Fibroblast of pulmonary artery (primary cell): ENCODE measurements at places on chromosomes 1 and 21.
A peak's percentile ranks its signal among the peaks of the same experiment; 100 is the strongest.

GRCh38 chr1:116664366-116664977, 3.1 kb downstream of the IGSF3 start:
- DNase-seq, result no peak

DNA sequence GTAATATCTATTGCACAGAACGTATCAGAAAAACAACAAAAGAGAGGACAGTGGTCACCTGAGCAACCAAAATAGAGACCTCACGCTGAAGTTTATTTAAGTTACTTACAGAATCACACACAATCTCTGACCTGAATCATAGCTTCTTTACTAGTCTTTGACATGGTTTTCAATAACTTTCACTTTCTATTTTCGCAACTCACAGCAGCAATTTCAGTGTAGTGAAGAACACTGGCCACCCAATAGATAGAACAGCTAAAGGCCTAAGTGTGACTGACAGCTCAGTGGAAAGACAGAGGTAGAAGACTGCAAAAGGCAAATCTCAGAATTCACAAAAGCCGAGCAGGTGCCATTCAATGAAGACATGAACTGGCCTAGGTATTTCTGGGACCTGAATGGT, 435.6 kb upstream of the CHRM3 start:
- DNase-seq, result no peak

- no peak for DNase-seq
Observed at GRCh38 chr1:3222042-3222692, 153.2 kb downstream of the PRDM16 start.

DNA sequence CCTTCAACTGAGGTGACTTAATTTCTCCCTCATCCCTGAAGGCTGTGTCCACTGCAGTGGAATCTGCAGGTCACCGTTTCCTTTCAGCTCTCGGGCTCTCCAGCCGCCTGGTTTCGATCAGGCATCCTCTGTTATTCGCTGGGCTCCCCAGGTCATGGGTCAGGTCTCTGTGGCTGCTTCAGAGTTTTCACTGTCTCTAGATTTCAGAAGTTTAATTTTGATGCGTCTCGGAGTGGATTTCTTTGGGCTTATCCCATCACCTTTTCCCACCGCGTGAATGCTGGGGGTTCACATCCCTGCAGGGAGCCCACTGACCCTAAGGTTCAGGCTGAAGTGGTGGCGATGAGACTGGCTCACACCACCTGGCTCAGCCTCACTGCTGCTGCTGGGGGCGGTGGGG, 3.3 kb downstream of the ACTRT2 start:
- no peak for DNase-seq

GRCh38 chr1:206117151-206117948, at the start of gene AVPR1B:
TSS of gene AVPR1B (minus strand) at chr1:206117388. CDS start at chr1:206116890, 498 bp downstream.
- peak; percentile 23 for DNase-seq
